ENCODE measurements at places on chromosomes 6 and 20. TPM values are rescaled to one million over a fixed set of nuclear protein-coding genes. Genes with fewer than 3 reads are reported as not detected.

The CASS4 gene
- total RNA-seq: 11.5 TPM

The C6orf132 gene
- total RNA-seq: not detected

The CLIC1 gene
- total RNA-seq: 493 TPM

The FNDC1 gene
- not detected for total RNA-seq

The MEI4 gene
- total RNA-seq: 0.08 TPM

The SLC9A8 gene
- total RNA-seq: 21.7 TPM

The FAM229B gene
- total RNA-seq: 2.0 TPM

The NOP56 gene
- total RNA-seq: 287 TPM

The IP6K3 gene
- not detected for total RNA-seq

The PAX1 gene
- total RNA-seq: not detected

The FAM217A gene
- total RNA-seq: not detected

The ANKS1A gene
- total RNA-seq: 8.9 TPM

The EDN1 gene
- total RNA-seq: 1.3 TPM

The TBX18 gene
- not detected for total RNA-seq

The C20orf204 gene
- 24.6 TPM for total RNA-seq

The NOX3 gene
- total RNA-seq: not detected

The RIPOR3 gene
- not detected for total RNA-seq

The UBE2C gene
- total RNA-seq: not detected

The DYNLT1 gene
- 116 TPM for total RNA-seq

The C6orf52 gene
- not detected for total RNA-seq

The MACROD2 gene
- total RNA-seq: 0.86 TPM

The CGA gene
- total RNA-seq: not detected

Measured in naive thymus-derived CD4-positive, alpha-beta T cell (primary cell).